ENCODE measurements at places on chromosomes 2 and 18. TPM values are rescaled to one million over a fixed set of nuclear protein-coding genes. Genes with fewer than 3 reads are reported as not detected.

GALR1 gene
- 0.98 TPM for total RNA-seq

SSB gene
- 47.1 TPM for total RNA-seq

SLC9A4 gene
- total RNA-seq: not detected

CRYGD gene
- not detected for total RNA-seq

BCS1L gene
- 28.5 TPM for total RNA-seq

GPR45 gene
- not detected for total RNA-seq

TTLL4 gene
- total RNA-seq: 23.3 TPM

DNA sequence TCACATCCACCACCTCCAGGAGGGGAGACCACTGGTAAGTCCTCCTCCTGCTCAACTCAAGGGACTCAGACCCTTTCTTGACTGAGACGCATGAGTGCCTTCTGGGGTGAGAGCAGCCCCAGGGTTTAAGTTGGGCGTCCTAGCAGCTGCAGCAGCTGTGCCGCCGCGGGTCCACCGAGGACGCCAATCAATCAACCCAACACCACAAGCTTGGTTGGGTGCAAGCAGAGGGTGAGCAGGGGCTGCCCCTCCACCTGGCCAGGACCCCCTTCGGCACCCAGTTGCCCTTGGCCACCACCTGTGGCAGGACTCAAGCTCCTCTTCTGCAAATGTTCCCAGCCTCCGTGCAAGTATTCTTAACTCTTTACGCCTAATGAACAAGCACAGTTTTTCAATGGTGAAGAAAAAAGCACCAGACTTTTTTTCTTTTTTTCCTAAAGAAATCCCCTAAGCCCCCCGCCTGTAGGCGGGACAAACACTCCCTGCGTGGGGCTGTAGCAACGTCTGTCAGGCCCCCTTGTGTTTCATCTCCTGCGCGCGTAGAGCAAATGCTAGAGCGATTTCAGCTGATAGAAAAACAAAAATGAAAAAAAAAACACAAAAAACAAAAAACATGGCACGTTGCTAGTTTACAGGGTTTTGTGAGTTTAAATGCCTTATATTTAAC, 197.1 kb downstream of the LOXHD1 start:
- no peak for DNase-seq

GRCh38 chr2:127025359-127026166, 81.4 kb downstream of the BIN1 start:
- DNase-seq: peak; percentile 93

GRCh38 chr18:72940986-72941385, 73.2 kb upstream of the NETO1 start:
- no peak for DNase-seq

GRCh38 chr2:192535956-192536921, 341.5 kb upstream of the TMEFF2 start:
- DNase-seq: no peak

DNA sequence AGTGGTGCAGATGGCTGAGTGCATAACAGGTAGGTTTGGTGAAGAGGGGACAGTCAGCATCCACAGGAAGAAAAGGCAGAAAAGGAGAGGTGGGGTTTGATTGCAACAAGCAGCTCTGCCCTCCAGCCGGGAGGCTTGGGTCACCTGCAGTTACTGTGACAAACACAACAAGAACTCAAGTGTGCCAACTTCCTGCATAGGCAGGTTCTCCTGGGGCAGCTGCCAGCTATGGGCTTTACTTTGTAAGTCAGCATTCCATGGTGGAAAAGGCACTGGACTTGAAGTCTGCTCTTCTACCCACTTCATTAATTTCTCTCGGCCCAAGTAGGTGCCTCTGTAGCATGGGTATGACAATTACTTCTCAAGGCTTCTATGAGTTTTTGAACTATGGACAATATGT, 98.9 kb downstream of the MYT1L start:
- DNase-seq: peak; percentile 76

DNA sequence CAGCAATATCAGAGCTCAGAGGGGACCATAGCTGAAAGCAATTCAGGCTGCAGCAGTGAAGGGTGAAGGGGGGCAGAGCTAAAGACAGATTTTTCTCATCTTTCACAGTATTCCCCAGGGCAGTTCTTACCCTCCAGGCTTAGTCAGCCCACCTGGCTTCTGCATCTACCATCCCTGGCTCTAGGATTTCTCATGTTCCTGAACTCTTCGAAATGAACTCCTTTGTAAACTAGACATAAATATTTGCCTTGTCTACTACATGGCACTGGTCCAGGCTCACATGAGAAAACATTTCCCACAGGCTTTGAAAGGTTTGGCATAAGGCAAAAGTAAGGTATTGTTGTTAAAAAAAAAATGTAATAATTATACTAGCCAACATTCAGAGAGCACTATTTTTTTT, 23.6 kb upstream of the NEB start:
- no peak for DNase-seq

DNA sequence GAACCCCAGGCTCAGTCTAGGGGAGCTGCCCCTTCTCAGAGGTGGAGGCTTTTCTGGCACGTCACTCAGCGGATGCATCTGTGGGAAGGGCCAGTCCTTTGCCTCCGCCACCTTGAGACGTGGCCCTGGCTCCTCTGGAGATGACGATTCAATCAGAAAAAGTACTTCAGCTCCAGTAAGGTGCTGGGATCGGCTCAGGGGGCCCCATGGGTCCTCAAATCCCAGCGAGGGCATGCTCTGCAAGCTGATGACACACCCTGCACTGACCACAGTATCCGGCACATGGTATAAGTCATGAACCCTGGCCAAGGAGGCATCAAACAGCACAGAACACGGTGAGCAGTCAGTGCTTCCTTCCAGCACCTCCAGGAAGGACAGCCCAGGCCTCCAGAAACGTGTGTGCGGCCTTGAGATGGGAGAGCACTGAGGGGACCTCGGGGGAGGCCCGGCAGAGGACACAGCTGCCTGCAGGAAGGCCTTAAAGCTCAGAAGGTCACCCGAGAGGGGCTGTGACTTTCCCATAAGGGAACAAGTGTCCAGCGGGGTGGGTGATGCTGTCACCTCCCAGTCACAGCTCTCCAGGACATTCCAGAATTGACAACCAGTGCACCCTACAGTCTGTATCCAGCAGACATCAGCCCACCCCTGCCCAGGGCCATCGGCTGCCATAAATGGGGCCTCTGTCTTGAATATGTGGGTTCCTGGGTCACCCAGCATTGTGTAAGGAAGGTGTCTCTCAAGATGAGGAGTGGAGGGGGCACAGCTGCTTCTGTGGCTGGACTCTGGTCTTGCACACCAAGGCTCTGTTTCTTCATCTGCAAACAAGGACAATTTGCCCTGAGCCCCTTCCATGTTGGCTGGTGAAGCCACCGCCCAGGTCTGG, 205.8 kb downstream of the NDUFA10 start:
- peak; percentile 78 for DNase-seq

DNA sequence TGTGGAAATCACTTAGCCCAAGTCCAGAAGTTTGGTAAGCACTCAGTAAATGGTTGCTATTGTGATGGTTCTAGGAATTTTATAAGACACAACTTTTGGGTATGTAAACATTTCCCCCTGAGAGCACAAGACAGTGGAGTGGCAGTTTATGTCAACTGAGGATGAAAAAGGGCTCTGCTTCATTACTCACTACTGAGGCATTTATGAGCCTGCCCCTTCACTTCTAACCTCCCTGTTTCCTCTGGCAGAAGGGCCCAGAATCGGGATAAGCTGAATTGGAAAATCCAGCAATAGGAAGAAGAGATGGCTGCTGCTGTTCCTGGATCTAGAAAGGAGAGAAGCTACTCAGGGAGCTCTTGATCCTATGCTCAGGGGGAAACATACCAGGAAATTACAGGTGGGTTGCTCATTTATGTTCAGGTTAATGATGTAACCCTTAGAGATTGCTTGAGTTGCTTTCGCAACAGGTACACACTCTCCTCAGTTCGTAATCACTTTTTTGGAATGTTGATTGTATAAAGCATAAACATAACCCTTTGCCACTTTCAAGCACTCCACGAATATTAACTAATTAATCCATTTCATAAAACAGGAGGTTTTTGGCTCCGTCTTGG, 46.3 kb downstream of the ADCYAP1 start:
- no peak for DNase-seq

GRCh38 chr2:216865658-216866057, 5.8 kb upstream of the TNP1 start:
- DNase-seq: no peak

- no peak for DNase-seq
These were observed 20.8 kb upstream of the ATIC start for GRCh38 chr2:215290980-215291599.

GRCh38 chr2:8534729-8535468, 147.0 kb upstream of the ID2 start:
- DNase-seq: no peak

GRCh38 chr2:174901075-174901474, 104.1 kb downstream of the CHN1 start:
- DNase-seq: no peak

DNA sequence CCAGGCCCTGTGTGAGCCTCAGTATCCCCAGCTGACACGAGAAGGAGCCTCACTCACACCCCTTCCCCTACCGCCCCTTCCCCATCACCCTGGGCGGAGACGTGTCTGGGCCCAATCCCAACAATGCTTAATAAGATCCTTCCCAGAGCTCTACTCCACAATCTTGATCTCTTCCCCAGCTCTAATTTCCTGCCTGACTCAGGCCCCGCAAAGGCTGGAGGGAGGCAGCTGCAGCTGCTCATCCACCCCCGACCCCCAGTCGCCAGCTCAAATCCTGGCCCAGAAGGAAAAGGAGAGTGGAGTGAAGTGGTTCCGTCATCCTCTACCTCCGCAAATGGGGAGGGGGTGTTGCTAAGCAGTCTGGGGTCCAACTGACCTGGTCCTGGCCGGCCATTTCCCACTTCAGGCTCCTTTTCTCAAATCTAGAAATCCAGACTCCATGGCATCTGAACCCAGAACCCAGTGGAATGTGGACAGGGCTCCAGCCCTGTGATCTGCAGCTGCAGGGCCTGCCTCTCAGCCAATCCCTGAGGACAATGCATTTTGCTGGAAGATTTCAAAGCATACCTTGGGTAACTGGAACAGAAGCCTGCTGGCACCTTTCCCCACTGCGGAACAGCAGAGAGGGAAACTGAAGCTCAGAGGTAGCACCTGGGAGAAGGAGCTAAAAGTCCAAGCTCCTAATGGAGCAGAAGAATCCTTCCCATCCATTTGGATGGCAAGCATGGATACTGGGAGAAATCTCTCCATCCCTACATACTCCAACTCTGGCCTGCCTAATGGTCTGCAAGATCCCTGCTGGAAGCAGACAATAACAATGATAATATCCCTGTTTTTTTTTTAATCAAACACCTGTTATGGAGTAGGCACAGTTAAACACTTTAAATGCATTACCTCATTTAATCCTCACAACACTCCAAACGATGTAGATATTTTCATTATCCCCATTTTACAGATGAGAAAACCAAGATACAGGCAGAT, 5.6 kb upstream of the TNS1 start:
- no peak for DNase-seq
